Renal pelvis (tissue), 12 donors: ENCODE measurements at places on chromosomes 3 and 15.

GRCh38 chr3:149767720-149768119 is 15.4 kb upstream of the COMMD2 start:
- no peak for DNase-seq

GRCh38 chr3:175338775-175339535 is 479.8 kb downstream of the NAALADL2 start:
- no peak for DNase-seq

GRCh38 chr15:78995921-78996893 is 51.4 kb upstream of the CTSH start:
- DNase-seq: no peak

DNA sequence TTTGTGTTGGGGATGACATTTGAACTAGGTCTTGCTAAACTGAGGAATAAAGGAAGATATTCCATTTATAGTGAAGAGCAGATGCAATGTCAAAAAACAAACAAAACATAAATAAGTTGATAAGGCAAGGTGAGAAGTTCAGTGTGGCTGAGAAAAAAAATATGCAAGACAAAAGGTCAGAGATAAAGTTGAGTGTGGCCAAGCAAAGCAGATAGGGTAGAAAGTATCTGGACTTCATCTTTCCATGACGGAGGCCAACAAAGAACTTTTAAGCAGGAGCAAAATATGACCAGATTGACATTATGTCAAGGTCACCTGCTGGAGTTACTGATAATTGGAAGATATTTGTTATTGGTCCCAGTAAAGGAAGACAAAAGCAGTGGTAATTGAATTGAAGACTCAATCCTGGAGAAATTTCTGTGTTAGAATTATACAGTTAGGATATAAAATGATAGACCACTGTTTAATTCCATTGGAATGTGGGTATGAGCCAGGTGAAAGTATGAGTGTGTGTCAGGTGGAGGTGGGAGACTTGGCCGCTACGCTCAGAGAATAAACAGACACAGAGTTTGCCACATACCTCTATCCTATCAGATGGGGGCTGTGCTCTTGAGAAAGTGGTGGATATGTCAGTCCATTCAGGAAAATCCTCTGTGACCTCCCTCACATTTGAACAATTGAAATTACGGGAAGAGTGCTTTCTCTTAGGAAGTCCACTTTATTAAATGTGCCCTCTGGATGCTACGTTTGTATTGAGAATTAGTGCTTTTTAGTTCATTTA is 28.1 kb downstream of the ADIPOQ start:
- DNase-seq: no peak

- DNase-seq: no peak
These were observed 106.8 kb downstream of the IGF1R start for GRCh38 chr15:98755138-98755537.

- DNase-seq: no peak
These were observed 608.6 kb upstream of the BCHE start for GRCh38 chr3:166445865-166446264.

DNA sequence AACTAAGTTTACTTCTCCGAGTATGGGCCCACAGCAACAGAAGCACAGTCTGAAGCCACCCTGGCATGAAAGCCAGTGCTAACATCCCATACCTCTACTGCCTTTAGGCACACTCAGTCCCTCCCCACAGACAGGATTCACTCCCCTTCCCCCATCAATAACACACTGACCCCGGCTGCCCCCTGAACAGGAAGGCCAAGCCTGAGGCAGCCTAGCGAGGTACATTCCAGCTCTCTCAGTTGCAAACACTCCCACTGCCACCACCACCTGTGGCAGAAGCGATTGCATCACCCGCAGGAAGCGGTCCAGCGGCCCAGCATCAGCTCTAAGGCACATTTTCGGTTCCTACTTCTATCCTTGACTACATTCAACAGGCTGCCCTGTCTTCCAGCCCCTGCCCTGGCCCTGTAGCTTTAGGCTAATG is 7.0 kb upstream of the BMF start:
- DNase-seq: no peak

DNA sequence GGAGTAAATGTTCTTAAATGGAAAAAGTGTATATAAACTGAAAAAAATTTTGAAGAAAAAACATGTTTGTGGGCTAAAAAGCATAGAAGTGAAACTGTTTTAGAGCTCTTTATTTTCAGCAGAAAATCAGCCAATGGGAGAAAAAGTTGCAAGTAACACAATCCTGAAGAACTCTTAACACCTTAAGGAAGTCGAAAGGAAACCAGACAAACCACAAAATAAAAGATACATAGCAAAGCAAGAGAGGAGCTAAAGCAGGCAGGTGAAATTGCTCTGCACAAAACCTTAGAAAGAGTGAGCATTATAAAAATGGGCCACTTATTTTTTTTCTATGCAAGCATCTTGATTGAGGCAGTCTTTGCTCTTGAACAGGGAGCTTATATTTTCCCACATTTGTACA is 300.5 kb downstream of the RAP2B start:
- DNase-seq: no peak

DNA sequence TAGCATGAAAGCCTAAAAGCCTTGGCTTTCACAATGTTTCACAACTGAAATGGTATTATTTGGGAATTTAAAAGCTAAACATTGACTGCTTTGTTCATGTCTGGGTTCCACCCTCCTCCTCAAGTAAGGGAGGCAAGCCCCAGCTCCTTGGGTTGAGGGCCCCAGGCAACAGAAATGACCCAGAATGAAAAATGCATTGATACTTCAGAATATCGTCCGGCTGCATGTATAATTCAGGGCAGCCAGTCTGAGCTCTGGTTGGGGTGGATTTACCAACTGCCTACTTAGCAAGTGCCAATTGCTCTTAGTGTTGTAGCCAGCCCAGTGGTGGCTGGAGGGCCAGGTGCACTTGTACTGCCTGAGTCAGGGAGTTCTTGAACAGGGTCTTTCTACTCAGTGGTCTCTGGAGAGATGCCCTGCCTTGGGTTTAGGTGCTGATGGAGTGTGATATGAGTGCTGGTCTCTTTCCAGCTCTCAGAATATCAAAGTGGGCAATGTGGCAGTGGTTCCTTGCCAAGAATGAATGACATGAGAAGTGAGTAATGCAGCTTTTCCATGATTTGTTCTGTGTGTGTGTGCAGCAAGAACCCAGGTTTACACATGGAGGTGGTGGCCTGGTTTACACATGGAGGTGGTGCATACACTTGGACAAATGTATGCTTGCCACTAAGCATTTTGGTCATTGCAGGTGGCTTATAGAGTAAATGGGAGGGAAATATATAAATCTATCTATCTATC is 40.9 kb upstream of the ADAMTSL3 start:
- DNase-seq: no peak

DNA sequence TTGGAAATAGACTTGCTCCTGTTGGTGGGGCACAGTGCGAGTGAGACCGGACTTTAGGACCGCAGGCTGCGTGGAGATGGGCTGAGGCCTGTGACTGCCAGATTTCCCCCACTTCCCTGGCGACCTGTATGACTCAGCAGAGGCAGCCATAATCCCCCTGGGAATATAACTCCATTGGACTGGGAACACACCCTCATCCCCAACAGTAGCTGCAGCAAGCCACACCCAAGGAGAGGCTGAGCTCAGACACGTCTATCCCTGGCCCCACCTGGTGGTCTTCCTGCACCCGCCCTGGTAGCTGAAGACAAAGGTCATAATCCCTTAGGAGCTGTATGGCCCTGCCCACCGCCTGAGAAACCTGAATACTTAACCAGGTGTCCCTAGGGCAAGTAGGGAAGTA is 42.6 kb downstream of the DZIP1L start:
- DNase-seq: no peak

GRCh38 chr3:73516631-73517030 is 108.1 kb downstream of the PDZRN3 start:
- DNase-seq: no peak

GRCh38 chr3:105904251-105904650 is 35.4 kb upstream of the CBLB start:
- DNase-seq: no peak

DNA sequence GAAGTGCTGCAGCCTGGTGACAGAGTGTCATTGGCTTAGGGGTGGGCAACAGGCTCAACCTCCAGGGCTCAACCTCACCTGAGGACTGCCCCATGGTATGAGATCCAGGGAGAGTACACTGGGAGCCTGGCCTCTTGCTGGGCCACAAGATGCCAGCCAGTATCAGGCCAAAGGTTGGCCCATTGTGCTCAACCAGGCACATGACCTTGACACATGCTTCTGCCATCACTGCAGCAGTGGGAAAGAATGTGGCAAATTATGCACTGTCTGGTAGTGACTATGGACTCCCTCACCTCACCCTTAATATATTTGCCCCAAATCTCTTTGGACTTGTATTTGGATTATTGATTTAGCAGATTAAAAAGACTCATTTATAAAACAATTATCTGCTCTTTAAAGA is 233.9 kb upstream of the GOLGA6L4 start:
- DNase-seq: no peak

DNA sequence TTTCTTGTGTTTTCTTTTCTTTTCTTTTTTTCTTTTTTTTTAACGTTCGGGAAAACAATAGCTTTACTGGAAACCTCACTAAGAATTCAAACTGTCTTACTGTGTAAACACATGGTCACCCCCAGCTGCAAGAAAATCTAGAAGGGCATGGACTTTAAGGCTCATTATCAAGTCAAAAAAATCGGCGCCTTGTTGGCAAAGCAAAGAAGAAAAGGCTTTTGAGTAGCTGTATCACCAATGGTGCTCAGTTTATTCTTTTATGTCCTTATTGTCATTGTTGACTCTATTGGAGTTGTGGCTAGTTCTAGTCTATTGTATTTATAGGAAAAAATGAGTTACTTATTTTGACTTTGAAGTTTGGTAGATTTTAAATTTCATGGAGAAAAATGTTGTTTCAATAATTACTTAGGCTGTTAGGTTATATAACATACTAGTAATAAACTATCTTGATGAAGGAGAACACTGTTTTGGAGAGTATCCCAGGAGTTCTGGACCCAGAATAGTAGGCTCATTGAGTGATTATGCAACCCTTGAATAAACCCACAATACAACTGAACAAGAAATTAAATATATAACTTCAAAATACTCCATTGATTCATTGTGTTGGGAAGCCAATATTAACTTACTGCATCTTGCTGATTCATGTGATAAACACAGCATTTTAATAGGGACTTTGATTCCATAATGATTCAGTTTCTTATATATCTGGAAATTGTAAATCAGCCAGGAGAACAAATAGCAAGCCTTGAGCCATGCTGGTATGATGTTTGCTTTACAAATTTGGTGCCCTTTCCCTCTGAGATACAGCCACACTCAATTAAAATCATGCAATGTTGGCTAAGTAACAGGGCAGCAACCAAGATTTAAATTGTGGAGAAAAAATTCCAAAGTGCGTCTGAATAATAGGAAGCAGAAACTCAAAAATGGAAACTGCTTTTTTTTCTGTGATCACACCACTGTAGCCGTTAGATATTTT is 27.8 kb upstream of the GOLIM4 start:
- no peak for DNase-seq

DNA sequence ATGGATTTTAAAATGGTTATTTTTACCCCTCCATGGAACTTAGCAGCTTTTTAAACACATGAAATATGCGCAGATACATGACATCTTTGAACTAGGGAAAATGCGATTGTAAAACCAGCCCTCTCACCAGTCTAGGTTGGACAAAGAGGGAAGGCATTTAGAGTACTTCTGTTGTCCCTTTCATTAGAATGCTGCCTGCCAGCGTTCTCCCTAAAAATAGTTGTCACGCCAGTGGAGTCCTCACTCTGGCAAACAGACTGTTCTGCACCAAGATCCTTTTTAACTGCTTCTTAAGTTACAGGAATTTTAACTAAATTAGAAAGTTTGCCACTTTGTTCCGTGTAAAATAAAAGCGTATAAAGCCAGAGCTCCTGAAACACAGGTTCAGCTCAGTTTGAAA is 295.3 kb downstream of the VPS13C start:
- DNase-seq: peak; percentile 19

- no peak for DNase-seq
These were observed 1242.2 kb downstream of the OTOL1 start for GRCh38 chr3:162738784-162739183.

- DNase-seq: no peak
These were observed 66.0 kb downstream of the MESD start for GRCh38 chr15:80923668-80924067.
